Esophagus mucosa (tissue), 1 donor: ENCODE measurements at places on chromosomes 7 and 10. TPM values are rescaled to one million over a fixed set of nuclear protein-coding genes. Genes with fewer than 3 reads are reported as not detected.

- no peak for ATAC-seq
These were observed 307.4 kb upstream of the LRGUK start for GRCh38 chr7:133819695-133820094.

- ATAC-seq = no peak
These were observed 3.5 kb downstream of the PDLIM1 start for GRCh38 chr10:95287281-95287680.

GRCh38 chr7:29878081-29878688 is 71.9 kb downstream of the WIPF3 start:
- peak; percentile 33 for ATAC-seq

CTAGE6 gene
- total RNA-seq = 0.16 TPM

GRCh38 chr7:4857189-4857588 is 4.6 kb downstream of the PAPOLB start:
- no peak for ATAC-seq

DNA sequence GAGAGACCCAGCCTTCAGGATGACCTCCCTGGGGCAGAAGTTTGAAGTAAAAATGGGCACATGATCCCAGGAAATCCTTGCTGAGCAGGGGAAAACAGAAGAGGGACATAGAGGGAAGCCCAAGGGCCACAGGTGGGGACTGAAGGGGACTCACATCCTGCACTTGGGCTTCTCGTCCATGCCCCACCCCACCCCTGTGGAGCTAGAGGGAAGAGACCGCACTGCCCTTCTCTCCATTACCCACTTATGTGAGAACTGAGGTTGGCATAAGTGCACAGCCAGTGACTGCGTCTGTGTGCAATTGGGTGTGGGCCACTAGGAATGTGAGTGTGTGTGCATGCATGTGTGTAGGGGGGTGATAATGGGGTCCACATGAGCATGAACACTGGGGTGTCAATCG is 43.4 kb upstream of the SLF2 start:
- no peak for ATAC-seq

GRCh38 chr7:126658684-126659083 is 594.1 kb downstream of the GRM8 start:
- no peak for ATAC-seq

AKR1B15 gene
- 35.1 TPM for total RNA-seq

ATRNL1 gene
- total RNA-seq = 1.3 TPM

AOAH gene
- total RNA-seq = 1.7 TPM

- ATAC-seq = peak; percentile 48
These were observed 82.7 kb downstream of the SMURF1 start for GRCh38 chr7:99061001-99061776.

SLC26A5 gene
- total RNA-seq = not detected

- no peak for ATAC-seq
These were observed 162.7 kb downstream of the PLCE1 start for GRCh38 chr10:94156453-94156852.

GRCh38 chr10:104322416-104322782 is 15.9 kb downstream of the ITPRIP start:
- peak; percentile 74 for ATAC-seq

NRAP gene
- 0.12 TPM for total RNA-seq

- no peak for ATAC-seq
These were observed 91.4 kb upstream of the NAMPT start for GRCh38 chr7:106376026-106376799.

FAM131B gene
- total RNA-seq = 0.44 TPM

TMEM236 gene
- 0.16 TPM for total RNA-seq

GRCh38 chr7:69218576-69218975 is 379.7 kb upstream of the AUTS2 start:
- no peak for ATAC-seq

ADAM22 gene
- 0.24 TPM for total RNA-seq

GRCh38 chr10:68492118-68492517 is 20.3 kb upstream of the DNA2 start:
- ATAC-seq = no peak

GRCh38 chr7:96770758-96771157 is 61.1 kb upstream of the SEM1 start:
- ATAC-seq = no peak

DNA sequence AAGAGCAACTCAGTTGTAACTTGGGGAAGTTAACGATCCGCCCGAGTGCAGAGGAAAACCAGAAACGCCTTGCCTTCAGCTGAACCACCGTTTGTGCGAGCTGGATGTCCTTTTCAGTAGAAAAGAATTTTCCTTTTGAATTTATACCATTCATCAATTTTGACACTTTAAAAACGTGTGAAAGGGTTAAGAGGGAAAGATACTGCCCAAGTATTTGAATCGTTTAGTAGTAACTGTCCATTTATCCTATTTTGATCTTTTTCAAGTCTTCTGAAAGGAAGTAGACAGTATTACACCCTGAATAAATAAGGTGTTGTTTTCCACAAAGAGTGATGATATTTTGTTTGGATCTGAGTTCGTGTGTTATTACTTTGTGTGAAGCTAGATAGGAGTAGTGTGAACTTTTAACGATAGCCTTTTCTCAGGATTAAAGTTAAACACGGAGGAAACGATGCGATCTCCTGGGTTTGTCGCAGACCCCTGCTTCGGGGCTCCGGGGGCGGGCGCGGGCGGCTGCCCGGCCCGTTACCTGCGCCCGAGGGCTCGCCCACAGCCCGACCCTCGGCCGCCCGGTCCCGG is 830 bp upstream of the BMI1 start:
- ATAC-seq = no peak

- no peak for ATAC-seq
These were observed 83.7 kb downstream of the RBM33 start for GRCh38 chr7:155728116-155728515.

GRCh38 chr7:124965553-124965952 is 35.9 kb upstream of the POT1 start:
- ATAC-seq = no peak

GRCh38 chr10:89644691-89644966 is 413 bp downstream of the PANK1 start:
- ATAC-seq = peak; percentile 30

DNA sequence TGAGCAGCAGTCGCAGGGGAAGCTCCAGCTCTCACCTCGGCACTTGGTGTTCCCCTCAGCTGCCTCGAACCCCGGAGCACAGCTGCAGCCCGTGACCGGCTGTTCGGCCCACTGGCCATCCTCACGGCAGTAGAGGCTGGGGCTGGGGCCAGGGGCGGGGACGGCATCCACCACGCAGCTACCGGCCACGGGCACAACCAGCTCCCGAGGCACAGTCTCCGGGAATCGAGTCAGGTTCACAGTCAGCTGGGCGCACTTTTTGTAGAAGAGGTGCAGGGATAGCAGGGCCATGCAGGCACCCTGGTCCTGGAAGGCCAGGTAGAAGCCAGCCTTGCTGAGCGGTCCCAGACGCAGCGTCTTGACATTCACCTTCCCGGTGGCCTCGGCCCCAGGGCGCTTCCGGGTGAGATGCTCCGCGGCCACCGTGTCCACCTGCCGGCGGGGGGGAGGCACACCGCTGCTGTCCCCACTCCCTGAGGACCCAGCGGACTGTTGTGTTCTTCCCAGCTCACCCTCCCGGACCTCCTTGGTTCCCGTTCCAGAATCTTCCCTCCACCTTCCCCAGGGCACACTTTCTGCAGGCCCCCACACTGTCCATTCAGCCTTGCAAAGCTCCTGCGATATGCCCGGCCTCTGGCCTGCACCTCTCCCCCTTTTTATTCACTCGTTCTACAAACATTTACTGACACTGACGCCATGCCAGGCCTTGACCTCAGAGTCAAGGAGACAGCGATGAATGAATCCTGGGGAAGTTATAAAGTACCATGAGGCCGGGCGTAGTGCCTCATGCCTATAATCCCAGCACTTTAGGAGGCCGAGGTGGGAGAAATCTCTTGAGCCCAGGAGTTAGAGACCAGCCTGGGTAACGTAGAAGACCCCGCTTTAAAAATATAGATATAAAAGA is 4.8 kb downstream of the EPHB4 start:
- no peak for ATAC-seq

- ATAC-seq = peak; percentile 93
These were observed 15.8 kb upstream of the CAMK1D start for GRCh38 chr10:12333380-12334185.

DNA sequence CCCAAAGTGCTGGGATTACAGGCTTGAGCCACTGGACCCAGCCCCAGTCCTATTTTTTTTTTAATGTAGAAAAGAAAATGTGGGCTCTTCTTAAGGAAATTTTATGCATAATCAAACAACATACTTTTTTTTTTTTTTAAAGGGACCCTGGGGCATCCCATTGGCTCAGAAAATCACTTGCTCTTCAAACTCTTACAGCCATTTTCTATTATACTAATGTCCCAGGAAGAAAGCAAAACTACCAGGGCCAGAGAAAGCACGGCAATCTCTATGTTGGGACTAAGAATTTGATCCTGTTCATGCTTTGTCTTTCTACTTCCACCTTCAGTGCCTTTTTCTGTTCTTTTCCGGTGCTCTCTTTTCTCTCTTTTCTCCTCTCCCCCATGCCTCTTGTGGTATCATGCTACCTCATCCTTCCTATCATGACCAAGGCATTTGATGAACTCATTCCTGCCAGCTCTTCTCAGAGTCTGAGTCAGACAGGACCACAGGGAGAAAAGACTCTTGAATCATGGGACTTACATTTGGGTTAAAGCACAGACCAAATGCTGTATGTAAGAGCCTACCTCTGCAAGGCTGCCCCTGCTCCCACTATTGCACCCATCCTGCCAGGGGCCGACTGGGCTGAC is 76.4 kb upstream of the CCNY start:
- no peak for ATAC-seq

C10orf67 gene
- total RNA-seq = 0.08 TPM

PRKAR2B gene
- total RNA-seq = 1.2 TPM

DNA sequence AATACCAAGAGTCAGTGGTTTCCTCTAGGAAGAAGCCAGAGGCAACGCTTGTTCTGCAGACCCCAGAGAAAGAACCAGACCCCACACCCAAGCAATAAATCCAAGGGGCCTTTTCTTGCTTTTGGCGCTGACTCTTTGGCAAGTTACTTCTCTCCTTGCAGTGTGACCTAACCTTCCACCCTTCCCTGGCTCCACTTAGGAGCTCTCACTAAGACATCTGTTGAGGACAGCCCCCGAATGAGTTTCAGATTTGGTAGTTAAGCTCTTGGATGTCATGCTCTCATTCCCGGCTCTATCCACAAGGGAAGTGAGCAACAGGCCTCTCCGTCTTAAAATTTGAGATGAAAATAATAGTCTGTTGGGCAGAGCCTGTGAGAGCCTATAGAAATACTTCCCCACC is 50.6 kb upstream of the FAM204A start:
- ATAC-seq = no peak

SP4 gene
- 2.6 TPM for total RNA-seq

- peak; percentile 7 for ATAC-seq
These were observed 3.1 kb downstream of the EN2 start for GRCh38 chr7:155460926-155461613.

DNA sequence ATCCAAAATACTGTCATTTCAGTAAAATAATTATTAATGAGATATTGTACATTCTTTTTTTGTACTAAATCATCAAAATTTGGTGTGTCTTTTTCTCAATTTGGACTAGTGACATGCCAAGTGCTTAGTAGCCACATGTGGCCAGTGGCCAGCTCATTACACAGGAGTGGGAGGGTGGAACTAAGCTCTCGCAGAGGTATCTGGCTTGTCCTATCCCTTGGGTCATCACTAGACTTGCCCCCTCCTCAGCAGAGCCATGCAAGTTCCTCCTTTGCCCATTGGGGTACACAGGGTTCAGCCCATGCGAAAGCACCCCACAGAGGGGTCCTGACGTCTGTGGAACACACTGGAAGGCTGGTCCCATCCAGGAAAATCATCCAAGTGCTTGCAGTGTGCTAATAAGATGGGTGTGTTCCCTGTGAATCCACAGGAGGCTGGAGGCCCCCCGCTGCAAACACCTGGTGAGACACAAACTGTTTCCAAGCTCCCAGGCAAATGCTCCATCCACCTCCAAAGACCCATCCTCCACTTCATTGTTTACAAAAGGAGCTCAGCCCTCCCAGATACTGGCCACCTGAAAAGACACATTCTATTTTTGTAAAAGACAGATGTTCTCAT is 1.3 kb downstream of the ARHGAP22 start:
- ATAC-seq = no peak

DNA sequence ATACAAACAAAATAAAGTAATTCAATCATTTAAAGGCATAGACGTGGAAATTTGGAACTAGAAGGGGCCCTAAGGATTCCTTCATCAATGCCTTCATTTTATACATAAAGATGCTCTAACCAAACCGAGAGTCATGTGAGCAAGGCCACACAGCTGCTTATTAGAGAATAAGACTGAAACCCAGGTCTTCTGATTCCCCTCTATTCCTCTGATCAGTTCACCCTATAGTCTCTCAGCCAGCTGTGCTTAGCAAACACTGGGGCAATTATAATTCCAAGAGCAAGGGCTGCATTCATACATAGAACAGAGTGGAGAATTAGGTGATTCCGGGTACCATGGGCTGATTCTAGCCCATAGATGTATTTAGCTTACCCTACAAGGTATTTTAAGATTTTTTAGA is 9.7 kb upstream of the XPNPEP1 start:
- ATAC-seq = no peak

GRCh38 chr7:22154143-22154529 is 202.8 kb downstream of the RAPGEF5 start:
- ATAC-seq = no peak

DNA sequence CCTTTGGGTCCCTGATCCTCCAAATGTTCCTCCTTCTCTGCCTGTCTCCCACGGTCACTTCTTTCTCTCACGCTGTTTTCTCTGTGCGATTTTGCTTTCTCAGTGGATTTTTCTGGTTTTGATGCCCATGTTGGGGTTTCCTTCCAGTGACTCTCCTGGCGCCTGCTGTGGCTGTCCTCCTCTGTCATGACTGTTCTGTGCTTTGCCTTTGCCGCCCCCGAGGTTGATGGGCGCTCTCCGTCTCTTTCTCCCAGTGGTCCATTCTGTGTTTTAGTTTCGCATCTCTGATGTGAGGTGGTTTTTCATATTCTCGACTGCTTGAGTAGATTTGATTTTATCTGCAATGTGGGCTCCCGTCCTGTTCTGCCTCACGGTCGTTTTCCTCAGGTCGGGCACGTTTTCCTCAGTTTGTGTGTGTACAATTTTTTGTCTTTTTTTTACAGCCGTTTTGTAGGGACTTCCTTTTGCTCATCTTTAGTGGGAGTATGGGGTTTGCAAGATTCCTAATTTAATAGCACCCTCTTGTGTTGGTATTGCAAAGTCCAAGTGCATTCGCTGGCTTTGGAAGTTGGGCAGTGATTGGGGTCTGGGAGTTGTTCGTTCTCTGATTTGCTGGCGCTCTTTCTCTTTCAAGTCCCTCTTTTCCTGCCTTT is 100.0 kb downstream of the INPP5A start:
- ATAC-seq = no peak

- ATAC-seq = no peak
These were observed 225.6 kb upstream of the IGFBP3 start for GRCh38 chr7:46146454-46147255.

DNA sequence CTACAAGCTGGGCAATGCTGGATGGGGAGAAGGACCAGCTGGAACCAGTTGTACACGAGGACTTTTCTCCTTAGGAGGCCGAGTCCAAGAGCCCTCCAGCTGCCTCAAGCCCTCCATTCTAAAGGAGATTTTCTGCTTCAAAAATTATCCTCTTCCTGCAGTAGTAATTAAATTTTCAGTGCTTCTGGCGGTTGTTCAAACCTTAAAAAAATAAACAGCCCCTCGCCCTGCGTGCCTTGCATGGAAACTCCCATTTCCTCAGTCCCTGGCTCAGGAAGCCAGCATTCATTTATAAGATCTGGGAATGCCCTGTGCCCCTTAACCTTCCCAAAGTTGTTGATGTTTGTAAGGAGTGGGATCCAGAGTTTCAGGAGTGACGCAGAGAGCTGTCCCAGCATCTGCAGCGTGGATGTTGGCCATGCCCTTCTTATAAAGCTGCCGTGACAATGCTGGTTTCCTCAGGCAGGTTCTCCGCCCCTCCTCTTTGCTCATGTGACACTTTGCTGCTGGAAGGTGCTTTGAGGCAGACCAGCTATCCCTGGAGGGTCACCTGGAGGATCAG is 24.0 kb upstream of the ACTR3B start:
- ATAC-seq = no peak

- ATAC-seq = no peak
These were observed 2.4 kb downstream of the KCNH2 start for GRCh38 chr7:150975536-150976319.
